CD8-positive, alpha-beta memory T cell (primary cell): ENCODE measurements at places on chromosomes 7 and 10.
A peak's percentile ranks its signal among the peaks of the same experiment; 100 is the strongest.

DNA sequence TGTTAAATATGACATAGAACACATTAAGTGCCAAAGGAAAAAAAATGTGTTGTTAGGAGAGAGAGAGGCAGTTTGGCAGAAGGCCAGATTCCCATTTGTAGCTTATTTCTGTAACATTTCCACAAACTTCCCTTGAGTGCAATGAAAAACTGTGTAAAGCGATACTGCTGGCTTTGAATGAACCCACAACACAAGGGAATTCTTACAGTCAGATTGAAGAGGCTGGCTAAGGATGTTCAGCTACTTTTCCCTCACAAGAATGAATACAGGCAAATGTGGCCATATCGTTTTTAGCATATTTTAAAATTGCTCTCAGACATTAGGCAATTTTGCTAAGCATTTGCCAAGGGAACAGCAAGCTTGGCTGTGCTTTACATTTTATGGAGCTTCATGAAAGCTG, 614.1 kb upstream of the FZD8 start:
- H3K27me3 ChIP-seq: no peaks in the 10 kb centered on the region
- no peak for DNase-seq
- H3K4me3 ChIP-seq: no peak overlapping the region
- H3K27ac ChIP-seq: no peak overlapping the region
- H3K36me3 ChIP-seq: no peaks in the 10 kb centered on the region

- no peaks in the 10 kb centered on the region for H3K4me1 ChIP-seq
- no peak for DNase-seq
- no peak overlapping the region for H3K27ac ChIP-seq
- H3K4me3 ChIP-seq: no peak overlapping the region
- no peaks in the 10 kb centered on the region for H3K27me3 ChIP-seq
These were observed 59.8 kb upstream of the ZNRF2 start for GRCh38 chr7:30224511-30225062.

DNA sequence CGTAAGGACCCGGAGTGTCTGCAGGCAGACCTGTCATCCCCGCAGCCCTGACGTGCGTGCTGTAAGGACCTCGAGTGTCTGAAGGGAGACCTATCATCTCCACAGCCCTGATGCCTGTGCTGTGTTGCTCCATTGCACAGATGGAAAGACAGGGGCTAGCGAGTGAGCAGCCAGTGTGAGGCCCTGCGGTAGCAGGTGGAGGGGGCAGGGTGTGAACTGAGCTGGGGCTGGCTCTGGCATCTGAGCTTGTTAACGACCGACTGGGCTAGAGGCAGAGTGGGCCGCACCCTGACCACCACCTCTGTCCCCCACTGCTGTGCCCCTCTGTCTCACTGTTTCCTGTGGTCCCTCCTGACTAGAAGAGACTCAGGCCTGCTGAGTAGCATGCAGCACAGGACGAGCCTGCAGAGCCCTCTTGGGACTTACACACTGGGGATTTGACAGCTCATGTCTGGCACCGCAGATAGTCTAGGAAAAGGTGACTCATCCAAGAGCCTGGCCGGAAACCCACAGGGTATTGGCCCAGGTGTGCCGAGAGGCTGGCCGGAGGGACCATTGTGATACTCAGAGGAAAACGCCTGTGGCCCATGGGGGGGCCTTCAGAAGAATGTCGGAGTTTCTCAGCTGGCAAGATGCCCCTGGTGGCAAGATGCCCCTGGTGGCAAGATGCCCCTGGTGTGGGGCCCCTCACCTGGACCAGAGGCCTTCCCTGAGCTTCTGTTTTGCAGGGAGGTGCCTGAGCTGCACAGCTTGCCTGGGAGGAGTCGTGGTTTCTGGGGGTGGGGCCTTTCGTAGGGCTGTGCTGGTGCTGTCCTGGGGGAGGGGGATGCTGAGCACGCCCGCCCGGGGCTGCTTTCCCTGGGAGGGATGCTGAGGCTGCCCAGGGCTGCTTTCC, 34.3 kb downstream of the INPP5A start:
- no peaks in the 10 kb centered on the region for H3K27me3 ChIP-seq
- H3K4me1 ChIP-seq: peaks cover 21% of the 10 kb centered on the region
- no peak for DNase-seq
- H3K27ac ChIP-seq: peak overlapping the region; percentile 39
- H3K36me3 ChIP-seq: no peaks in the 10 kb centered on the region

DNA sequence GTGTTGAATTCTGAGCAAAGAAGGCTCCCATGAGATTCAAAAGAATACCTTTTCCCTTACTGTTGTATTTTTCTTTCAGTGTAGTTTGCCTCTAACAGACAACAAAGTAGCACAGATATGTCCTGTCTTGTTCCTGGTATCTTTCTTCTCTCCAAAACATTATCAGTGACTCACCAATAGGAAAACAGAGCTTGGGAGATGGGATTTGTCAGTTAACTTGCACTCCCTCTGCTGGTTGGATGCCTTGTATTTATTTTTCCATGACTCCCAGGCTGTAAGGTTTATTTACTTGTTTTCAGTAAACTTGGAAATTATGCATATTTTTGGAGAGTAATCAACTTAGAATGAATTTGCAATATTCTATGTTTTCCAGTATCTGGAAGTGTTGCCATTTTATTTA, 129.7 kb downstream of the SAMD9 start:
- no peak for DNase-seq
- H3K4me1 ChIP-seq: no peaks in the 10 kb centered on the region
- H3K36me3 ChIP-seq: no peaks in the 10 kb centered on the region

DNA sequence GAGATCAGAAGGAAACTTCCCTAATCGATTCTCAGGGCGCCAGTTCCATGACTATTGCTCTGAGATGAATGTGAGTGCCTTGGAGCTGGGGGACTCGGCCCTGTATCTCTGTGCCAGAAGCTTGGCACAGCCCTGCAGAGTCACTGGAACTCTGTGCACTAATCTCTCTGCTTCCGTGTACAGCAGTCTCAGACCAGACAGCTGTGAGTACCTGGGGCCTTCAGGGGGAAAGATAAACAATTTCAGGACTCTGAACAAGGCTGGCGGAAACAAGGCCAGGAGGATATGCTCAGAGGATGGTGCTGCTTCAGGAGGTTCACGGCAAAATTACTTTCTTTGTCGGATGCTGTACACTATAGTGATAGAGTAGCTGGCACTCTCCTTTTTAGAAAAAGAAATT, 131.7 kb upstream of the PRSS58 start:
- H3K27me3 ChIP-seq: no peaks in the 10 kb centered on the region
- H3K4me3 ChIP-seq: no peak overlapping the region
- peaks cover 9% of the 10 kb centered on the region for H3K4me1 ChIP-seq
- H3K36me3 ChIP-seq: no peaks in the 10 kb centered on the region
- H3K27ac ChIP-seq: no peak overlapping the region

- DNase-seq: no peak
- no peak overlapping the region for H3K4me3 ChIP-seq
- no peaks in the 10 kb centered on the region for H3K36me3 ChIP-seq
These were observed 54.8 kb upstream of the EXOC4 start for GRCh38 chr7:133197972-133198544.

GRCh38 chr7:142874409-142874808, 11.1 kb downstream of the TRPV6 start:
- no peaks in the 10 kb centered on the region for H3K36me3 ChIP-seq
- no peak overlapping the region for H3K4me3 ChIP-seq
- no peaks in the 10 kb centered on the region for H3K4me1 ChIP-seq
- no peak for DNase-seq
- no peak overlapping the region for H3K27ac ChIP-seq
- no peaks in the 10 kb centered on the region for H3K27me3 ChIP-seq

- H3K4me1 ChIP-seq: no peaks in the 10 kb centered on the region
- no peak overlapping the region for H3K4me3 ChIP-seq
- no peaks in the 10 kb centered on the region for H3K36me3 ChIP-seq
- no peak overlapping the region for H3K27ac ChIP-seq
- no peaks in the 10 kb centered on the region for H3K27me3 ChIP-seq
- no peak for DNase-seq
These were observed 251.1 kb downstream of the IPMK start for GRCh38 chr10:58016614-58017013.

GRCh38 chr10:100192350-100192749, 6.5 kb upstream of the ERLIN1 start:
- no peak for DNase-seq
- H3K4me1 ChIP-seq: peaks cover 2% of the 10 kb centered on the region
- H3K27ac ChIP-seq: no peak overlapping the region
- H3K27me3 ChIP-seq: no peaks in the 10 kb centered on the region
- no peak overlapping the region for H3K4me3 ChIP-seq
- peaks cover 35% of the 10 kb centered on the region for H3K36me3 ChIP-seq

- H3K4me1 ChIP-seq: no peaks in the 10 kb centered on the region
- H3K27me3 ChIP-seq: no peaks in the 10 kb centered on the region
- no peak overlapping the region for H3K27ac ChIP-seq
- no peak overlapping the region for H3K4me3 ChIP-seq
These were observed 39.4 kb upstream of the SLC25A13 start for GRCh38 chr7:96361116-96361857.

DNA sequence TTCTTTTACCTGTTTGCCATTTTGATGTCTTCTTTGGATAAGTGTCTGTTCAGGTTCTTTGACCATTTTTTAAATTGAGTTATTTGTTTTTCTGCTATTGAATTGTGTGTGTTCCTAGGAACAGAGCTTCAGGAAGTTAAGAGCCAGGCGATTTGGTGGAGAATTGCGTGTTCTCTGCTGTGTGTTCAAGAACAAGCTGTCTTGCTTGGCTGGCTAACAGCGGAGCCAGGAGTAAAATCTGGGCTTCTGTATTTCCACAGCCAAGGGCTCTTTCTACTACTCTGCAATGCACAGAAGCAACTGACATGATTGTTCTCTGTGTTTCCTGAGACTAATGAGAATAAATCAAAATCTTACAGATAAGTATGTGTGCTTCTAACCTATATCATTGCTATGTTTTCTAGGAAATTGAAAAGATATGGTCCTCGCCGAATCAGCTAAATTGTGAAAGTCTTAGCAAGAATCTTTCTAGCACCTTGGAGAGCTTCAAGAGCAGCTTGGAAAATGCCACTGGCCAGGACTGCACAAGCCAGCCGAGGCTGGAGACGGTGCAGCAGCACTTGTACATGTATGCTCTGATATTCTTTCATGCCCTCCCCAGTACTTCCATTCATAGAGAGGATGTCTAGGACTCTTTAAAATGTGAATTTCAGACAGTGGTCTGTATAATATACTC, 124.2 kb downstream of the ABCA13 start:
- no peaks in the 10 kb centered on the region for H3K36me3 ChIP-seq
- H3K4me1 ChIP-seq: no peaks in the 10 kb centered on the region
- H3K27me3 ChIP-seq: no peaks in the 10 kb centered on the region
- no peak for DNase-seq
- H3K27ac ChIP-seq: no peak overlapping the region
- H3K4me3 ChIP-seq: no peak overlapping the region

GRCh38 chr7:120110169-120110568, 162.8 kb upstream of the KCND2 start:
- H3K36me3 ChIP-seq: no peaks in the 10 kb centered on the region
- DNase-seq: no peak
- no peaks in the 10 kb centered on the region for H3K4me1 ChIP-seq

- peaks cover 10% of the 10 kb centered on the region for H3K36me3 ChIP-seq
- H3K27me3 ChIP-seq: no peaks in the 10 kb centered on the region
- no peak overlapping the region for H3K4me3 ChIP-seq
- DNase-seq: no peak
These were observed 35.5 kb downstream of the GRIFIN start for GRCh38 chr7:2440608-2441245.

- H3K27ac ChIP-seq: no peak overlapping the region
- no peak for DNase-seq
- H3K4me1 ChIP-seq: no peaks in the 10 kb centered on the region
These were observed 15.0 kb downstream of the PDLIM1 start for GRCh38 chr10:95275726-95276366.

DNA sequence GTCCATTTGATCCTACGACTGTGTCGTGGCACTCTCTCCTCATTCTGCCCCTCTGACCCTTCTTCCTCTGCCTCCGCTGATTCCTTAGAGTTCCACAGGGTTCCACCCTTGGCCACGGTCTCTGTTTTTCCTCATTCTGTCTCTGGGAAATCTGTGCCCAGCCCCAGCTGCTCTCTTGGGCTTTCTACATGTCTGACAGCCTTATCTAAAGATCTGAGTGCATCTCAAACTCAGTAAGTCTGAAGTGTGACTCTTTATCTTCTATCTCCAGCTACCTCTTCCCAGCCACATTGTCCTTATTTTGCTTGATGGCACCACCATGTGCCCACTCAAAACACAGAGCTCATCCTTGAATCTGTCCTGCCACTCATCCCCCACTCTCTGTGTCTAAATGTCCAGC, 62.1 kb upstream of the AQP1 start:
- no peaks in the 10 kb centered on the region for H3K4me1 ChIP-seq
- no peak overlapping the region for H3K4me3 ChIP-seq
- DNase-seq: no peak
- no peaks in the 10 kb centered on the region for H3K27me3 ChIP-seq

DNA sequence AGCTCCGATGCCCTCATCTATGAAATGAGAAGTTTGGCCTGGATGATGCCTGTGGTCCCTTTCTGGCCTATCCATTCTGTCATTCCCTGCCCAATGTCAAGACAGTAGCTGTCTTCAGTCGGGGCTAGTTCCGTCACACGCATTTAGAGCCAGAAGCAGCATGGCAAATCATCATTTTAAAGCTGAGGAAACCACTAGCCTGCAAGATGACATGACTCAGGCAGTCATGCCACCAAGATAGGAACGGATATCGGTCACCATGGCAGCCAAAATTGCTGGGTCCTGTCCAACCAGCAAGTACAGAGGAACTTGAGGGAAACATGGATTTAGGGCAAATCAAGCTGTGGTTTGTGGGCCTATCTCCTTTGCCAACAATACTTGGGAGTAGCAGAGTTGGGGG, 64.5 kb upstream of the MRLN start:
- H3K27ac ChIP-seq: no peak overlapping the region
- no peaks in the 10 kb centered on the region for H3K27me3 ChIP-seq
- no peak overlapping the region for H3K4me3 ChIP-seq
- no peak for DNase-seq

DNA sequence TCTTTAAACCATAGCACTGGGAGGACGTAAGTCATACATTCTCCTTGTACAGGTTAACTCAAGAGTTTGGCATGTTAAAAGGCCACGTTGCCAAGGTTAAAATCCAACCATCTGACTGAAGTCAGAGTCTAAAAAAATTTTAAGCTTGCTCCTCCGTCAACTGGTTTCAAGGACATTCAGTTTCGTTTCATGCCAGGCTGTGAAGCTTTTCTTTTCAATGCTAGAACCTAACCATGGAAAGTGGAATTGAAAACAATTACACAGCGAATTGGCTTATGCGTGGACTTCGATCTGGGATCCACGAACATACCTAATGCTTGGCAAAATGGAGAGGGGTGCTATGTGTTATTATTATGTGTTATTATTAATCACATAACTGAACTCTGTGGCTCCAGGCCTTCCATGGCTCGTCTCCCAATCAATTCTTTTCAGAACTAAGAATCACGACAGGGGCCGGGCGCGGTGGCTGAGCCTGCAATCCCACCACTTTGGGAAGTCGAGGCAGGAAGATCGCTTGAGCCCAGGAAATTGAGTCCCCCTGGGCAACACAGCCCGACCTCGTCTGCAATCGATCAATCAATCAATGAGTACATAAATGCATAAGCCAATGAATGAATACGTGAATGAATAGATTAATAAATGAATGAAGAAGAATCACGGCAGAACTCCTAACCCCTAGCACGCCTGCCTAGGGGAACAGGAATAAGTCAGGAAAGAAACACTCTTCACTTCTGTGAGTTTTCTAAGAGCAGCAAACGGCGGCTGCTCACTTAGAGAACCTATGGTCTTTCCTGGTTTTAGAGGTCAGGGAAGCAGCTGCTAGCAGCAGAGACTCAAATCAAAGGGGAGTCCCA, 733 bp upstream of the ARL5B start:
- peaks cover 22% of the 10 kb centered on the region for H3K4me1 ChIP-seq
- peak overlapping the region; percentile 76 for H3K4me3 ChIP-seq
- no peak for DNase-seq
- H3K27me3 ChIP-seq: no peaks in the 10 kb centered on the region
- peak overlapping the region; percentile 94 for H3K27ac ChIP-seq
